ENCODE measurements at places on chromosomes 4 and X.

GRCh38 chrX:1658071-1658491, 43.2 kb downstream of the ASMT start:
- peak; percentile 52 for DNase-seq

DNA sequence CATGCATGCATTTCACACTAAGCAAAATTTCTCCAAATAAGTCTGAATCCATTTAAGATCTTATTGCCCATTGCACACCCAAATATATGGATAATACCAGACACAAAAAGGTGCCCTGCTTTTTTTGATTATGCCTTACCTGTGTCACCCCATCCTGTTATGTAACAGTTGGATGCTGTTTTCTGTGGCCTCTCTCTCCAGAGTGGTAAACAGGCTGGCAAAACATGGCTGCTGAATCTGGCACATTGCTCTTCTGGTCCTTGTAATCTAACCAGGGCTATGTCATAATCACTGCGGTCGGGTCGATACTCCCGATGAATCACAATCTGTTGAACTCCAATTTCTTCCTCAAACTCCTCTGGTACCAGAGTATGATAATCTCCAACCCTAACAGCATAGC, 70.1 kb downstream of the PRSS12 start:
- no peak for DNase-seq

DNA sequence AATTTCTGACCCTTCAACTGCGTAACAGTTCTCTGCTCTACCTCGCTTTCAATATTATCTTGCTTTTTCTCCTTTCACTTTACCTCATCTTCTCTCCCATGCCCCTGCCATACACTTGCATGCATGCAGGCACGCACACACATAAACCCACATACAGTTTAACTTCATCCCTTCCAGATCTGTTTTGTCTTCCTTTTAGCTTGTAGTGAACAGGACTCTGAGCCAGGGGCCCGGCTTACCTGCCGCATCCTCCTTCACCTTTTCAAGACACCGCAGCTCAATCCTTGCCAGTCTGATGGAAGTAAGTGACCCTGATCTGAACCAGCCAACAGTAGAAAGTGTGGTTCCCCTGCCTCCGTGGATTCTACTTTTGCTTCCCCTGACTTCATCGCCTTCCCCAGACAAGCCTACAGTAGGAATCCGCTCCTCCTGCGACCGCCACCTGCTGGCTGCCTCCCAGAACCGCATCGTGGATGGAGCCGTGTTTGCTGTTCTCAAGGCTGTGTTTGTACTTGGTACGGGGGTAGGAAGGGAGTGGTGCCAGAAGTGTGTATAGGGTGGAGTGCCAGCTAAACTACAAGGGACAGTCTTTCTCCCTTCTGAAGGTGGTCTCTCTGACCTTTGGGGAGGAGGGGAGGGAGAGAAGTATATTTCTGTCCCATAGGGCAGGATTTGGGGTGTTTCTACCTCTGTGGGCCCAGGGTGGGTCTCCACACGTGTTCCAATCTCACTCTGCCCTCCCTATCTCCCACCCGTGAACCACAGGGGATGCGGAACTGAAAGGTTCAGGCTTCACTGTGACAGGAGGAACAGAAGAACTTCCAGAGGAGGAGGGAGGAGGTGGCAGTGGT, 10.7 kb downstream of the MED12 start:
- DNase-seq = peak; percentile 62

- DNase-seq = no peak
Measured at GRCh38 chr4:70305601-70306000, 29.2 kb upstream of the CABS1 start.

GRCh38 chr4:42750856-42751255, 94.0 kb upstream of the ATP8A1 start:
- DNase-seq = peak; percentile 63

DNA sequence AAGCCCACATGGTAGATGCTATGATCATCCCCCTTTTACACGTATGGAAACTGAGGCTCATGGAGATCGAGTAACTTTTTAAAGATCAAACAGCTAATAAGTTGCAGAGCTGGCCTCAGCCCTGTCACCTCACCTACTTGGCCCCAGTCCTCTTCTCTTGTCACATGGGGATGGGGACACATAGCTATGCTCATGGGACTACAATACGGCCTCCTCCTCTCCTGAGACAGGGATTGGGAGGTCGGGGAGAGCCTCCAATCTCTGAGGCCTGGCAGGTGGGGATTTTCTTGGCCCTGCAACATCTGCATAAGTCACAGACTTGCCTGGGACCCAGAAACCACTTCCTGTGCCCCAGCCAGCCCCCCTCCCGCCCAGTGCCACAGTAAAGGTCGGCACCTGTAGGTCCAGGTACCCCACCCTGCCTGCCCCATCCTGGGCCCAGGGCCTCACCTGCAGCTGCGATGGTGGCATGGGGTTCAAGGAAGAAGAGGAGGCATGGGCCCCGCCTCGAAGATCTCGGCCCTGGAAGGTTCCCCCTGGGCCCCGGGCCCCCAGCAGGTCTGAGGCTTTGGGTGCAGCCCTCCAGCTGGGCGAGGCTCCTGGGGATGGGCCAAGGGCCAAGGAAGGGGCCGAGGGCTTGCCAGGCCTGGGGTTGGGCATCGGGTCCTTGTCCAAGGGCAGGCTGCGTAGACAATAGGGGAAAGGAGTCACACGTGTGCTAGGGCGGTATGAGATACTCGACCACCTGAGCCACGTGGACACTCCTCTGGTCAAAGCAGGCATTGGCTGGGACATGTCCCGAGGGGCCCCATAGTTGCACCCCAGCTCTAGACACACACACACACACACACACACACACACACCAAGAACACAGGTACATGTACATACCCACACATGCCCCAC, 6.4 kb downstream of the FOXP3 start:
- no peak for DNase-seq

GRCh38 chrX:149758068-149758714, 15.7 kb upstream of the HSFX1 start:
- no peak for DNase-seq

DNA sequence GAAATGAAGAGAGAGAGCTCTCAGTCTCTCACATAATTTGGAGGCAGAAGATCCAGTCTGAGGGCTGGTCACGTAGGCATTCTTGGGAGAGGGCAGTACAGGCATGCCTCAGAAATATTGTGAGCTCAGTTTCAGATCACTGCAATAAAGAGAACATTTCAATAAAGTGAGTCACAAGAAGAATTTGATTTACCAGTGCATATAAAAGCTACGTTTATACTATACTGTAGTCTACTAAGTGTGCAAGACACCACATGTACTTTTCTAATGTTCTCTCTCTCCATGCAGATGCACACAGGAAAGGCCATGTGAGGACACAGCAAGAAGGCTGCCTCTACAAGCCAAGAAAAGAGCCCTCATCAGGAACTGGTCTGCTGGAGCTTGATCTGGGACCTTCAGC, 583.5 kb upstream of the FAT1 start:
- DNase-seq = no peak

DNA sequence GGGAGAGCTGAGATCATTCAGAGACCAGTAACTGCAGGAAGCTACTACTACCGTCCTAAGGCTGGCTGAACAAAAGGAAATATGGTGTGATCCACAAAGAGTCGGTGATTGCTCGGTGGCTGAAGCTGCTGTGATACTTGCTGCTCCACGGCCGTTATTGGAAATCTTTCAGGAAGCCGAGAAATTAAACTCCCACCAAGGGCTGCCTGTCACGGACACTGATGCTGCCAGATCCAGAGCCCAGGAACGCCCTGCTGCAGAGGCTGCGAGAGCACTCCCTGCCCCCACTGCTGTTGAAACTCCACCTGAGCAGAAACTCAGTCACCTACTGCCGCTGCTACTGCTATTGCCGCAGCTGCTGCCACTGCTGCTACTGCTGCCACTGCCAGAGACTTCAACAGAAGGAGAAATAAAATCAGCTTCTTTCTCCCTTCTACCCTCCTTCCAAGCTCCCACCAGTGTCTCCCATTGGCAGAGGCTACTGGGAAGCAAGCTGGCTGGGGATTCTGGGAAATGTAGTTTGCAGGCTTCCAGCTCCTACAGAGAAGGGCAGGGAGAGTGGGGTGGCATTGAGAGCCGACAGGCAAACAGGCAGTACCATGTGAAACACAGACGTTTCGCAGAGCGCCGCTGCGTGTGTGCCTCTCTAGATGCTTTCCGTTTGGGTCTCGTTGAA, 126.0 kb upstream of the ENPP6 start:
- DNase-seq = peak; percentile 87

GRCh38 chr4:103076747-103077347, at the start of gene SLC9B2:
Gene SLC9B2 (minus strand): TSS chr4:103076761. CDS start chr4:103067550, 9,211 bp downstream.
- peak; percentile 3 for DNase-seq

DNA sequence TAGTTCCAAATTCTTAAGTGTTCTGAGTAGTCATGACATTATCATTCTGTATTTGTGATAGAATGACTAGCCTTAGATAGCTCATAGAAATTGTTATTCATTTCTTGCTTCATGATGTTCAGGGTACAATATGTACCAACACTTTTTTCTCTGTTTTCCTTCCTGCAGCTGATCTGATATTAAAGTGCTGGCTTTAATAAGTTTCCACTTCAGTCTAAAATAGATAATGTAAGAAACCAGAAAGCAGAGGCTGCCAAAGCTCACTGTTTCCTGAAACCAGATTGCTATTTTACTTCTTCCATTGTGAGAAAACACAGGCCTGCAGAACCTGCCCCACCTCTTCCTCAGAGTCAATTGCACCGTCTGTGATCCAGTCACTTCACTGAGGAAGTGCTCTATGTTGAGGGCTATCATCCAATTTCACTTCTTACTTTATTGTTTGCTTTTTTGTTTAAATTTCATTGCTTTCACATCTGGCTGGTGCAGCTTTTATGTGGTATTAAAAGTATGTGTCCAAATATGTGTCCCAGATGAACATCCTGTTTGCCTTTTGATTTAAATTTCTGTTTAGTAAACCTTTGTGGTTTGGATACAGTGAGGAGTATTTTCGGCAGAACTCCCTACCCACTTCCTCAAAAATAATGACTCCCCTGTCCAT, 652.1 kb downstream of the ANKRD50 start:
- DNase-seq = no peak

- DNase-seq = peak; percentile 34
Measured at GRCh38 chr4:125639182-125639621, 324.4 kb downstream of the FAT4 start.

DNA sequence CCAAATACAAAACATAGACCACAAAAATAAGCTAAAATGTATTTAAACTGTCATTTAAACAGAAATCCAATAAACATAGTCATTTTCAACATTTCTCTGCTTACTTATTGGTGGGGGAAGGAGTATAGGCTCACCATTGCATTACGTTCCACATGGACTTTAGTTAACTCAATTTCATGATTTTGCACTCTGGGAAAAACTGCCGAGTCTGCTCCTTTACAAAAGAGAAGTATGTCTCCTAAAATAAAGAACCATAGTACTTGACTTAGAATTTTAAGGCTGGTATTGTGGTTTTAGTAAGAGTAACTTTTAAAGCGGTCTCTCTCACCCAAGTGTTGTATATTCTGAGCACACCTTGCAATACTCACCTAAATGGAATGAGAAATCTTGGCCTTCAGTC, 75.1 kb upstream of the MCF2 start:
- no peak for DNase-seq

DNA sequence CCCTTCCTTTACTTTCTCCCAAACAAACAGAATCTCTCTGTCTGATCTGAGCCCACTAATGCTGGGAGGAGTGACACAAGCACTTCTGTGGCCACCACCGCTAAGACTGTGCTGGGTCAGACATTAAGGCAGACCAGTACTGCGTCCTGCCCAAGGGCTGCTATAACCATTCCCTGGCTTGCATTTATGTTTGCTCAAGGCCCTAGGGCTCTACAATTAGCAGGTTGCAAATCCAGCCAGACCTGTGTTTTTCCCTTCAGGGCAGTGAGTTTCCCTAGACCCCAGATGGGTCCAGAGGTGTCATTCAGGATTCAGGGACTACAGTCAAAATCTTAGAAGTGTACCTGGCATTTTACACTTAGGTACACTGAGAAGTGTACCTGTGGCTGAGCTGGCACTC, 89.7 kb downstream of the SPANXN4 start:
- no peak for DNase-seq

DNA sequence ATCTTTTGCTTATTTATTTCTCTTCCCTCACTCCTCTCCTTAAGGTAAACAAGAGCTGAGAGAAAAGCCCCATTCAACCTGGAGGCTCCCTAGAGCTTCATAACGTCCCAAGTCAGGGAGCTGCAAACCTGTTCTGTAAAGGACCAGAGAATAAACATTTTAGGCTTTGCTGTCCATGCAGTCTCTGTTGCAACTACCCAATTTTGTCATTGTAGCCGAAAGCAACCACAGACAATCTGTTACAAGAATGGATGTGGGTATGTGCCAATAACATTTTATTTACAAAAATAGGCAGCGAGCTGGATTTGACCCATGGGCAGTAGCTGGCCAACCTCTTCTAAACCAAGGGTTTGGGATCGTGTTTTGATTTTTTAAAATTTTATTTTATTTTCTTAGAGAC, 71.3 kb upstream of the TBL1X start:
- no peak for DNase-seq

GRCh38 chrX:36434522-36434921, 515.0 kb downstream of the CFAP47 start:
- DNase-seq = no peak

GRCh38 chr4:26361297-26361696, 40.5 kb downstream of the RBPJ start:
- no peak for DNase-seq

GRCh38 chr4:11427121-11427996, 1.3 kb downstream of the HS3ST1 start:
- DNase-seq = peak; percentile 32

DNA sequence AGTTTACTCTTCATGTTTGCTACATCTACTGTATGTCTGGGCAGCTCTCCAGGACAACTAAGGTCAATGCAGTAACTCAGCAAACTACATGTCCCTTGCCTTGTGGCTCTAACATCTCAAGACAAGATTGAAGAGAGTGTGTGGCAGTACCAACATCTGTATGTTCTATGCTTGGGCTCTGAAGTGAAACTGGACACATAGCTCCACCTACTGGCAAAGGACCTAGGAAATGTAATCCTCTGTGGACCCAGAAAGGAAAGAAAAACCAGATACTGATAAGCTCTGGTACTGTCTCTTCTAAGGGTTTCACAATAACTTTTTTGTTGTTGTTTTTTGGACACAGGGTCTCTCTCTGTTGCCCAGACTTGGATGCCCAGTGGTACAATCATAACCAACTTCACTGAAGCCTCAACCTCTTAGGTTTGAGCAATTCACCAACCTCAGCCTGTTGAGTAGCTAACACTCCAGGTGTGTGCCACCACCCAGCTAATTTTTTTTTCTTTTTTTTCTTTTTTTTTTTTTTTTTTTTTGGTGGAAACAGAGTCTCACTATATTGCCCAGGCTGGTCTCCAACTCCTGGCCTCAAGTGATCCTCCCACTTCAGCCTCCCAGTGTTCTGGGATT, 64.1 kb downstream of the QDPR start:
- peak; percentile 84 for DNase-seq

GRCh38 chr4:11889099-11889498, 460.4 kb upstream of the HS3ST1 start:
- DNase-seq = no peak

DNA sequence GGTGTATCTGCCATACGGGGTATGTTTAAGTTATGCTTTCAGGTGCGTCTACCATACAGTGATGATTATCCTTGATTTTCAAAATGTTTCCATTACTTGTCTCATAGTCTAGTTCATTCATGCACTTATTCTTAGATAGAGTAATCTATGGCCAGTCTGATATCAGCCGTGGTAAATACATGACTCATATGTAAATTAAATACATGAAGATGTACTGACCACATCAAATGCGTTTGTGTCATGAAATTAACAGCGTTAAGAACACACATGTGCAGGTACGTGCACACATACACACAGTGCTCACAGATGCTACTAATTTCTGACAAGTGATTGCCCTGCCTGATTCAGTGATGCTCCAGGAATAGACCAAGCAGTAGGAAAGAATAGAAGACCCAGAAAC, 75.2 kb upstream of the EXOC1L start:
- DNase-seq = no peak

- DNase-seq = peak; percentile 81
Measured at GRCh38 chr4:43132010-43132582, 239.6 kb downstream of the GRXCR1 start.

All from neural progenitor cell (in vitro differentiated cells).